ENCODE measurements at places on chromosomes 4 and X.
A peak's percentile ranks its signal among the peaks of the same experiment; 100 is the strongest.

DNA sequence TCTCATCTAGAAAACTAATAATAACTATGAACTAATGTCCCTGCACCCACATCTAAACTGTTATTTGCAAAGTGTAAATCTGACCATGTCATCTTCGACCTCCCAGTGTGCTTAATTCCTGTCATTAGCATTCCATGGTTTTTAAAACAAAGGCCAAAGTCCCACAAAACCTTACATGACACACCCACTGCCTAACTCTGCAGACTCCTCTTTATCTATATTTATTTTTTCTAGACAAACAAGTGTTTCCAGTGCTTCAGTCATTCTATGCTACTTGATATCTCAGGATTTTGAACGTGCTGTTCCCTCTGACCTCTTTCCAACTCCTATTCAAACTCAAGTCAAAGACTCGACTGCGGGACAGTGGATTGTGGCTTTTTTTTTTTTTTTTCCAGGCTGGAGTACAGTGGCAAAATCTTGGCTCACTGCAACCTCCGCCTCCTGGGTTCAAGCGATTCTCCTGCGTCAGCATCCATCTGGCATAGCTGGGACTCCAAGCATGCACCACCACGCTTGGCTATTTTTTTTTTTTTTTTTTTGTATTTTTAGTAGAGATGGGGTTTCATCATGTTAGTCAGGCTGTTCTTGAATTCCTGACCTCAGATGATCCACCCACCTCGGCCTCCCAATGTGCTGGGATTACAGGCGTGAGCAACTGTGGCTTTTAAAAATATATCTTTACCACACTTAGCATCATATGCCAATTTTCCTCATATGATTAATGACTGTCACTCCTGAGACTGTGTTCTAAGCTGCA lies 1511.0 kb downstream of the ARAP2 start:
- no peak for DNase-seq

- peak; percentile 4 for DNase-seq
Measured at GRCh38 chrX:38891641-38892413, 90.6 kb downstream of the MID1IP1 start.

- no peak for DNase-seq
Measured at GRCh38 chrX:49106930-49107329, 16.6 kb downstream of the GPKOW start.

- DNase-seq: no peak
Measured at GRCh38 chr4:183445097-183445428, 627 bp downstream of the CDKN2AIP start.

DNA sequence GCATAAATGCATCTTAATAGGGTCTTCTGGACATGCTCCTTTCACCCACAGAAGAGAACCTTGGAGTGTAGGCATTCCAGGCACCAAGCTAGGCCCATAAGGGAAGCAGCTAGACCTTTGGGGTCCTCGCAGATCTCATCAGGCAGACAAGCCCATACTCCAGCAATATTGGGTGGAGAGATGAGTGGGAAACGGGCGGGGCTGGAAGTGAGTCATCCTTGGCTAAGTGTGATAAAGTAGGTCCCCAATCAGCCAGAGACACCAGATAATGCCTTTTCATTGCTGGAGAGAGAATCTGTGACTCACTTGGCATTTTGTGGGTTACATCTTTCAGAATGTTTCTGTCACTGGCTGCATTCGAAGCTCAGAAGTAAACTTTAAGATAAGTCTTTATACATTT lies 133.3 kb upstream of the MBNL3 start:
- peak; percentile 59 for DNase-seq

DNA sequence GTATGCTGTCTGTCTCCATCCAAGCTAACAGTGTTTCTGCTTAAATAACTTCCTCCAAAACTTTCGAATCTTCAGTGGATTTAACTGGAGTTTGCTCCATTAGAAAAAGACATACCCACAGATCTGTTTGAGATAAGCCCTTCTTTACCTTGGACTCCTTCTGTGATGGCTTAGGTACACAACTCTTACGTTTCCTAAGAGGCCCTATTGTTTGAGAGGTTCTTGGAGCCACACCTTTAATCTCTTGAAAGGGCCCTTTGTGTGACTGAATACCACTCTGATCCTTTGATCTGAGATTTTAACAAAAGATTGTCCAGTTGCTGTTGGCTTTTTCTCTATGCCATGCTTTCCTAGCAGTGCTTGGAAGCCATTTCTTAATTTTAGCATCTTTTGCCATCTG lies 92.5 kb downstream of the AKAP4 start:
- DNase-seq: no peak

GRCh38 chr4:37562592-37562991 lies 123.6 kb downstream of the RELL1 start:
- no peak for DNase-seq

DNA sequence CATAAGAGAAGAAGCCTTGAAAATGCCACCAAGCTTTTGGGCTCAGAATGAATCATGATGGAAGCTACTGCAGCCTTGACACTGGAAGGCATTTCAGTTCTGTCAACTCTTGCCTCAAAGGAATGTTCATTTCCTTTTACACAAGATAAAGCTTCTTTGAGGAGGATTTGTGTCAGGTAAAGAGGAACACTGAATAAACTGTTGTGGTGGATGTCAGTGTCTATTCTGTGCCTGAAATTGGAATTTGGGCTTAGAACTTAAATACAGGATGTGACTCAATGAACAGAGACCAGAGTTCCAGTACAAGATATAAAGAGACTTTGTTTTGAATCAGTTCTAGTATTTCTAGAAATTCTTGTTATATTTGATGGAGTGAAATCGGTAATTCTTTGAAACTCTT lies 313.2 kb downstream of the PACRGL start:
- DNase-seq: no peak

- DNase-seq: no peak
Measured at GRCh38 chr4:11598591-11598990, 169.9 kb upstream of the HS3ST1 start.

GRCh38 chr4:31807036-31807435 lies 1086.9 kb downstream of the PCDH7 start:
- no peak for DNase-seq
